ENCODE measurements at places on chromosomes 4 and X. TPM values are rescaled to one million over a fixed set of nuclear protein-coding genes. Genes with fewer than 3 reads are reported as not detected.

The NPY2R gene
- total RNA-seq: not detected

The CLNK gene
- not detected for total RNA-seq

The CD38 gene
- 88.8 TPM for total RNA-seq

The TMPRSS11B gene
- not detected for total RNA-seq

The MAGIX gene
- total RNA-seq: 1.5 TPM

The TKTL2 gene
- total RNA-seq: not detected

The CHRDL1 gene
- total RNA-seq: not detected

The CDKL2 gene
- 0.45 TPM for total RNA-seq

The TMEM156 gene
- 14.1 TPM for total RNA-seq

The AKAP17A gene
- 62.5 TPM for total RNA-seq

The MSANTD1 gene
- 1.0 TPM for total RNA-seq

The ADGRG2 gene
- total RNA-seq: not detected

The DCAF12L2 gene
- total RNA-seq: not detected

The CLCN5 gene
- total RNA-seq: 4.0 TPM

The ZNF157 gene
- total RNA-seq: 0.34 TPM

The GAGE12F gene
- not detected for total RNA-seq

The SUPT20HL2 gene
- total RNA-seq: not detected

The GDPD2 gene
- 0.34 TPM for total RNA-seq

The NPY1R gene
- total RNA-seq: not detected

The ADH1A gene
- not detected for total RNA-seq

The CT45A10 gene
- total RNA-seq: not detected

The TMSB15C gene
- total RNA-seq: 6.1 TPM

The ZAR1 gene
- total RNA-seq: not detected

Data from activated CD8-positive, alpha-beta T cell treated with anti-CD3 and anti-CD28 coated beads, Interleukin-2, amount 10 ng/mL, durations not matched to agents 7 days and 5 days (primary cell).